ENCODE measurements at places on chromosomes 13 and 19.

DNA sequence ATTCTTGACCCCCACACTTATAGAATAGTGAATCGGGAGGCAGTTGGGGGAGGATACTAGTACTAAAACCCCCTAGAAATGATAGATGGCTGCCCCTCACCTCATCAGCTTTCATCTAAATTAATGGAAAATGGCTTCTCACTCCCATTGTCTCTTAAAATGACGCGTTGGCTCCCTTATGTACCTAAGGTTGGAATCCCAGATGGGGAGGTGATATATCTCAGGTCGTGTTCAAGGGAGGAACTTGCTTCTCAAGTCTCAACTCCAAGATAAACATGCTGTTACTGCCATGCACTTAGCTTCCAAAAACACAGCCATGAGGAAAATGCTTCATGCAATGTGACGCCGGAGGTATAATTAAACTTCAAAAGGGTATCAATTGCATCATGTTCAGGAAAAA is 18.8 kb upstream of the UBE2L5 start:
- no peak for DNase-seq

- DNase-seq: no peak
These were observed 60.1 kb downstream of the DCT start for GRCh38 chr13:94419304-94419924.

DNA sequence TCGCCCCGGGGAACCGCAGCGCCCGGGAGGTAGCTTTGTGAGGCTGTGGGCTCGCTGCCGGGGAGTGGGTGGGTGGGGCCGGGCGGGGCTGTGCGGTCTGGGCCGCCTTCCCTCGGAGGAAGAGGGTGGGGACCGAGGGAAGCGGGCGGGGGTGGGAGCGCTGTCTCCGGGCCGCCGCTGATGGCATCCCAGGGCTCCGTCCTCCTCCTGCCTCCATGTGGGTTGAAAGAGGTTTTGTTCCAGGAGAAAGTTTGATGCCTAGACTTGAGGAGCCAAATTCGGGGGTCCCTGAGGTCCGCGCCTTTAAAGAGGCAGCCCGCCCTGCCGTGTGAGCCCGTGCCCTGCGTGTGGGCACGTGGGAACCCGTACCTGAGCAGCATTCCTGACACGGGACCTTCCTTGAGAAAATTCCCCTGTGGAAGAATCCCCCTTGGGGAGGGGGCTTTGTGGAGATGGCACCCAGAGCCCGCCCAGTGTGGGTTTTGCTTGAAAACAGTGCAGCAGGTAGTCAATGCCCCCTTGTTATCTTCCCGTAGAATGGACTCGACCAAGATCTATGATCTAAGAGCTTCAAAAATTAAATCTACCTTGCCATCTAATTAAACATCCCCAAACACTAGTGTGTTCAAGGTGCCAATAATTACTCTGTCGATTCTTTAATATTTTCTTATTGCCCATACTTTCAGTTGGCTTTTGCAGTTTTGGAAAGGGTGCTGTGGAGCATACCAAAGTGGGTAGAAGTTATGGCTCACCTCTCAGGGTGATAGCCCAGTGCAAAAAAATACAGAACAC is 107.8 kb downstream of the RXFP2 start:
- DNase-seq: no peak

DNA sequence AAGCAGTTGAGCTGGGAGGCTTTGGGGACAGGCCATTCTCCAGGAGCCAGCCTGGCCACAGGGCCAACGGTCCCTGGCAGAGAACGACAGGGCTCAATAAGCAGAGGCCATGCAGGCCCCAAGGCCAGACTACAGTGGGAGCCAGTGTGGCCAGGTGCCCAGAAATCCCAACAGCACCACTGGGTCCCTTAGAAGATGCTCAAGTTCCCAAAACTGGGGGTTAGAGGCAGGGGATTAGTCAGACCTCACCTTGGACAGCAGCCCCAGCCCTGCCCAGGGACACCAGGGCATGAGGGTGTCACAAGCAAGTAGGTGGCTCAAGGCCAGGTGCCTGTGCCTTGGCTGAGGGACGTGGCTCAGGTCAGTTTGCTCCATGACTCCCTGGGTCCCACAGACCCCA is 12.8 kb downstream of the SCGB2B2 start:
- DNase-seq: no peak

DNA sequence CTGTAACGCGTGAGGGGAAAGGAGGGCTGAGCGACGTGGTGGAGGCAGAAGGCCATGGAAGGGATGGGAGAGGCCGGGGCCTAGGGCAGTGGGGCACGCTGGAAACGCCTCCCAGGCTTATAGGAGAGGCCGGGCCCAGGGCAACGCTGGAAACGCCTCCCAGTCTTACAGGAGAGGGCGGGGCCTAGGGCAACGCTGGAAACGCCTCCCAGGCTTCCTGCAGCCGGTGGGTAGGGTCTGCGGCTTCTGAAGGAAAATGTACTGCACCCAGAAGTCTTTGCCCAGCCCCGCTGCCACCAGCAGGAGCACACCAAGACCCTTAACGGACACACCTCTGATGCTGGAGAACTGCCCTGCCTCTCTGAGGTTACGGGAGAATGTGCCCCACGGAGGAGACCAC is 9.1 kb downstream of the CACTIN start:
- no peak for DNase-seq

- DNase-seq: no peak
These were observed 1.4 kb downstream of the FZR1 start for GRCh38 chr19:3507371-3508120.

DNA sequence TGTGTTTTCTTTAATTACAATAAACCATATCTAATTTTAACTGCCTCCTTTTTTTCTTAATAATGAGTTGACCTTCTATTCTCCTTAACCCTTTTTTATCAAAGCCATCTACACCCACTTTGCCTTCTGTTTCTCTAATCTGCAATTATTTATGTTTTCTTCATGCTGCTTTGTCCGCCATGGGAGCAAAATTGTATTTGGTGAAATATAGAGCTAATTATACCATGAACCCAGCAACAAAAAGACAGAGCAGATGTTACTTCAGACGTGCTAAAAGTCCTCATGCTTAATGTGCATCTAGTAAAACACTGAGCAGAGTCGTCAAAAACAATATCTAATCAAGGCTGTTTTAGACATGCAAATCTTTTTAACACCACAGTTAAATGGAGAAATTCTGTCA is 264.7 kb downstream of the DACH1 start:
- DNase-seq: no peak

- DNase-seq: no peak
These were observed 3.1 kb upstream of the NEK3 start for GRCh38 chr13:52162279-52163101.

DNA sequence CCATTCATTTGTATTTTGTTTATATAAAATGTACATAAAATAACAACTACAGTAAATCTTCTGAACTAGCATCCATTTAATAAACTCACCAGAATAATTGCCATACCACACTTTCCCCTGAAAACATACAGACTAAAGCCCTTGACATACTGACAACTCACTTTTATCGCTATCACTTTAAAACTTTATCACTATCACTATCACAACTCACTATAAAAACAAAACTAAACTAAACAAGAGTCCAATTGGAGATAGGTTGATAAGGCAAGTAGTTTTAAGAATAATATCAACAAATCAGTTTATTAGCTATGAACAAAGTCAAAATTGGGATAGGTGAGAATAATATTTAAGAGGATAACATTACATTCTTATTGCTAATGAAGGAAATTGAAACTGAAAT is 108.9 kb downstream of the SLITRK6 start:
- no peak for DNase-seq

DNA sequence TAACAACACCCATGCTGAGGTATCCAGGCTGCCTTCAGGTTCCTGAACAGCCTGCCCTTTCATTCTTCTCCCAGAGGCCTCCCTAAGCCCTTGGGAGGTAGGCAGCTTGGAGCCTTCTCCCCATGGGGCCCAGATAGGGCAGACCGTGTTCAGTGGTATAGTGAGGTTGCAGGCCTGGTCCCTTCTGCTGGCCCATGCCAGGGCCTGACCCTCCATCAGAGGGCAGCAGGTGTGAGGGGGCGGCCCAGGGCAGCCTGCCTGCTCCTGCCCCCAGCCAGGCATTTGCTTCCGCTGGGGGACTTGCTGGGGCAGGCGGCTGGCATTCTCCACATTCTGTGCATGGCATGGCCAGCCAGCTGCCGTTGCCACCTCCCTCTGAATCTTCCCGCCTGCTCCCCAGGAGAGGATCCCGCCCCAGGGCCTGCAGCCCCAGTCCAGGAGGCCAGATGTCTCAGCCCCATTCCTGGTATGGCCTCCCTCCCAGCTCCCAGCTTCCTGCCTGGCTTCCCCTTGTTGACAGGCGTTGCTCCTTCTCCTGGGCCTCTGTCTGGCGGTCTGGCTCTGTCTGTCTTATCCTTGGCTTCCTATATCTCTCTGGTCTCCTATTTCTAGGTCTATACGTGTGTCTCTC is 8.9 kb downstream of the CIC start:
- DNase-seq: no peak

- no peak for DNase-seq
These were observed 83.9 kb downstream of the TBC1D4 start for GRCh38 chr13:75398072-75398471.

GRCh38 chr13:78085434-78086225 is 167.0 kb upstream of the EDNRB start:
- DNase-seq: no peak

GRCh38 chr19:10227026-10227971 is 3.8 kb downstream of the S1PR2 start:
- no peak for DNase-seq

GRCh38 chr13:105436943-105437342 is 1098.5 kb downstream of the EFNB2 start:
- no peak for DNase-seq

DNA sequence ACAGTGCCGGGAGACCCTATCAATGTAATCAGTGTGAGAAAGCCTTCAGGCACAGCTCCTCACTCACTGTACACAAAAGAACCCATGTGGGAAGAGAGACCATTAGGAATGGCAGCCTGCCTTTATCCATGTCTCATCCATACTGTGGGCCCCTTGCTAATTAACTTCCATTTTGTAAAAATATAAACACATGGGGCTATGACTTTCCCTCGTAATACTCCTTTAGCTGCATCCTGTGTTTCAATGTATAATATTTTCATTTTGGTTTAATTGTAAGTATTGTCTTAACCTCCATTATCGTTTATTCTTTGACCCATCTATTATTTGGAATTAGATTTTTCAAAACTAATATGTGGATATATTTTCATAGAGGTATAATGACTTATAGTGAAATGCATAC is 29.3 kb downstream of the ZNF333 start:
- DNase-seq: no peak

DNA sequence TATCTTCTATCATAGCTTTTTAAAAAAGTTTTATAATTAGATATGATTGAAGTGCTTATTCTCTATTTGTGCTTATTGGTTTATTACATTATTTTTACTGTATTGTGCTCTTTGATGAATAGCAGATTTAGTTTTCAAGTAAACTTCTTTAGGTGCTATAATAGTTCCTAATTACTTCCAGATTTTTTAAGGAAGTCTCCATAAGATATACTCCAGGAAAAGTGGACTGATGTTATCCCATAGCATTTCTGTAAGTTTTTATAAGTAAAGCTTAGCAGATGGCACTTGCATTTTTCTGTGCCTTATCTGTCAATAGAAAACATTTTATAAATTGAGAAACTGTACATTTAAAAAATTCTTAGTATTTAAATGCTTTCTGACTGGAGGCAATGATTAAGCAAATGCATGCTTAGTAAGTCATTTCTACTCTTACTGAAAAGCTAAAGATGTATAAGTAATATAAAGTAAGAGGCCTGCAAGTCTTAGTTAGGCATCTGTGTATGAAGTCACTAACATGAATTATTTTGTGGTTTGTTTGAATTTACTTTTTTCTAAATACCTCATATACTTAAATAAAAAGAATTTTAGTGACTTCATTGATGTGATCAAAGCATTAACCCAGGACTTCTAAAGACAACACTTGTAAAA is 182.8 kb downstream of the MAB21L1 start:
- DNase-seq: no peak

- no peak for DNase-seq
These were observed 594 bp upstream of the ZNF850 start for GRCh38 chr19:36773223-36773579.

GRCh38 chr13:87677496-87678371 is 6.6 kb downstream of the SLITRK5 start:
- no peak for DNase-seq

- DNase-seq: peak; percentile 11
These were observed 9.3 kb downstream of the ZNF787 start for GRCh38 chr19:56111601-56112312.

- DNase-seq: no peak
These were observed 1086.7 kb downstream of the EFNB2 start for GRCh38 chr13:105448811-105449210.

DNA sequence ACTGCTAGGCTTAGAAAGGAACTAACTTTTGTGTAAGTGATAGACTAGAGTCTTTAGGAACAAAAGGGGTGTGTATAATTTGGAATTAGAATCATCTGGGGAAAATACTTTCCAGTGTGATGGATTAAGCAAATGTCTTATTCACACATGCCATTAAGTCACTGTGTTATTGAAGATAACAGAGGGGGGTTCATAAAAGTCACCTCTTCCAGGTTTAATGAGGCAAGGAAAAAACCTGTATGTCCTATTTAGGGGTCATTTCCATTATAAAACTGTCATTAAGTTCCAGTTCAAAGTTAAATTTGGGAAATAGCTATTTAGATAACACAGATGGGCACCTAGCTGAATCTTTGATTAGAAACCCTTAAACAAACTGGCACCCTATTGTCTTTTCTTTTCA is 505.0 kb upstream of the GPC6 start:
- DNase-seq: no peak

- DNase-seq: no peak
These were observed 140.2 kb downstream of the TNFSF13B start for GRCh38 chr13:108409730-108410129.

- DNase-seq: no peak
These were observed 91.6 kb downstream of the RYR1 start for GRCh38 chr19:38524994-38525634.

DNA sequence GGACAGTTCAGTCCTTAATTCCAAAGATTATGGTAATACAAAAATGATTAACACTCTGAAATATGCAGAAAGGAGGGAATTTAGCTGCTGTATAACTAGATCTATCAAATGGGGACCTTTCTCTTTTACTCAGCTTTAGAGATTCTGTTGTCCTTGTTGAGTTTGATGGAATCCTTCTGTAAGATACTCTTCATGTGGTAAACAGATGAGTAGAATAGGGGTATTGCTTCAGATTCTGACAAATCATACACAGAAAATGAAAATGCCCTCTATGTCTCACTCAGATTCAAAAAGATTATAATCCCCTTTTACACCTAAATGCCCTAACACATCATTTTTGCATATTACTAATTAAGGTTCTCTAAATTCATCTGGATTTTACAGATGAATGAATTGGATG is 50.7 kb downstream of the ARHGAP35 start:
- DNase-seq: no peak

- no peak for DNase-seq
These were observed 346.6 kb downstream of the RFC3 start for GRCh38 chr13:34164582-34164981.

- no peak for DNase-seq
These were observed 49.6 kb upstream of the MED4 start for GRCh38 chr13:48144413-48145035.

Data from stimulated activated CD8-positive, alpha-beta memory T cell treated with anti-CD3 and anti-CD28 coated beads, Interleukin-7, amount 100 ng/mL, for 1 hour (primary cell).